ENCODE measurements at places on chromosomes 3 and 15.

- DNase-seq, result no peak
Measured at GRCh38 chr15:98853617-98854420, 153.8 kb downstream of the PGPEP1L start.

GRCh38 chr15:67696087-67696486 is 129.2 kb upstream of the SKOR1 start:
- no peak for DNase-seq

GRCh38 chr15:58462547-58462946 is 30.8 kb downstream of the LIPC start:
- no peak for DNase-seq

DNA sequence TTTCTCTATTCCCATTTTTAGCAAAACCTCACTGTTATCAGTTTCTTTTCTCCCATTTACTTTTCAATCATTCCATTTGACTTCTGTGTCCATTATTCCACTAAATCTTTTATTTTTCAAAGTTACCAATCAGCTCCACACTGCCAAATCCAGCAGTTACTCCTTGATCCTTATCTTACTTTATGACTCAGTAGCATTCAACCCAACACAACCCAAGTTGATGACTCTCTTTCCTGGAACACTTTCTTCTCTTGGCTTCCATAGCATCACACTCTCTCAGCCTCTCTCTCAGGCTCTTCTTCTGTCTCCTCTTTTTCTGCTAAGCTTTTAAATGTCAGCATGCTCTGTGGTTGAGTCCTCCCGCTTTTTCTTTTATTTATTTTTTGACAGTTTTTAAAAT is 36.3 kb downstream of the RASGRP1 start:
- DNase-seq, result no peak

- no peak for DNase-seq
Measured at GRCh38 chr15:64930778-64931371, 19.2 kb downstream of the ANKDD1A start.

DNA sequence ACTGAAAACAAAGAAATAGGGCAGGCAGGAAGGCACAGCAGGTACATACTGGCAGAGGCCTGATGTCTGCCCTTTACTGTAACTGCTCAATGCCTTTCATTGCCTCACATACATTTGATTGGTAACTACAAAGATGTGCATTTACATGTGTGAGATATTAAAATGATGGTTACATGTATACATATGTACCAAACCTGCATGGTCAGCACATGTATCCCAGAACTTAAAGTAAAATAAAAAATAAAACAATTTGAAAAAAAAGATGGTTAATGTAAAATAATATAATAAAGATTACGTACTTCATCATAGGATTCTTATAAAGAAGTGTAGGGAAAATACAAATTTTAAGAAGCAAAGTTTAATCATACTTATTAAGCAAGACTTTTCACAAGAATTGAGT is 15.1 kb downstream of the SSR3 start:
- DNase-seq, result no peak

- DNase-seq, result no peak
Measured at GRCh38 chr3:187041362-187042307, 97.7 kb downstream of the RPL39L start.

- no peak for DNase-seq
Measured at GRCh38 chr3:81951636-81952035, 190.2 kb upstream of the GBE1 start.

DNA sequence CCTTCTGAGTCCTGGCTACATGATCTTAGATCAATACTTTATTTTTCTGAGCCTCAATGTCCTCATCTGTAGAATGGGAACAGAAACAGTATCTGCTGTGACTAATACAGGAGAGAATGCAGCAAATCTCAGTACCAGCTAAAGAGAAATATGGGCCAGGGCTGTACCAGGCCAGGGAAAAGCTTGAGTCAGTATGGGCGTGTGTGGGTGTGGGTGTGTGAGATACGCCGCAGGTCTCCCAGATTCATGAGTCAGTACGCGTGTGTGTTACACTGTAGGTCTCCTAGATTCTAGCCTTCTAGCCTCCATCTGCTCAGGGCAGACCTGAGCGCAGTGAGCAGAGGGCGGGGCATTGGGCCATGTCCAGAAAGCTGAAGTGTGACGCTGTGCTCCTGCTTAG is 15.2 kb downstream of the GNAI2 start:
- no peak for DNase-seq

DNA sequence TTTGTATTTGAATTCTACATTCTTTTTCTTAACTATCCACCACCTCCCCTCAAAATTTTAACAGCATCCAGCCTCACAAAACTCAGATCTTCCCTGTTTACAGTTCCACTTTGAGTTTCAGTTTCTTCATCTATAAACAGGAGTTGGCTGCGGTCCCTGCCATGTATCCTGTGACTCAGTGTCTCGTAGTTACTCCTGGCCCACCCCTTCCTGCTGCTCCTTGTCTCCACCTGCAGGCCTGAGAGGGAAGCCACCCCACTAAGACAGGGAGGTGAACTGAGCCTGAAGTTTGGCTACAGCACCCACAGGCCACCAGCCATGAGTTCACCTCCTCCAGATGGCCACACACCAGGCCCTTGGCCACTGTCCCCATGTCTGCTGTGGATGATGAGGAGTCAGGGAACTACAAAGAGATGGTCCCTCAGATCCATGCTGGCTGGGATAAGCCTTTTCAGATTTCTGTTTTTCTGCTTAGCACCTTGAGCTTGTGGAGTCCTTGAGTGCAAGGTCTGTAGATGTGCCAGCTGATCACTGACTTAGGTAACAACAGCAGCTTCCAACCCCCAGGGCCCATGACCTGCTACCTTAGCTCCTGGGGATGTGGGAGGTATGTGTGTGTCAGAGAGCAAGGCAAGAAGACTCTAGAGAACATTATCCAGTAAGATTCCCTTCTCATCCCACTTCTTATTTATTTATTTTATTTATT is 37.5 kb downstream of the CD86 start:
- DNase-seq, result no peak

- DNase-seq, result no peak
Measured at GRCh38 chr3:29241855-29242254, 39.0 kb upstream of the RBMS3 start.

DNA sequence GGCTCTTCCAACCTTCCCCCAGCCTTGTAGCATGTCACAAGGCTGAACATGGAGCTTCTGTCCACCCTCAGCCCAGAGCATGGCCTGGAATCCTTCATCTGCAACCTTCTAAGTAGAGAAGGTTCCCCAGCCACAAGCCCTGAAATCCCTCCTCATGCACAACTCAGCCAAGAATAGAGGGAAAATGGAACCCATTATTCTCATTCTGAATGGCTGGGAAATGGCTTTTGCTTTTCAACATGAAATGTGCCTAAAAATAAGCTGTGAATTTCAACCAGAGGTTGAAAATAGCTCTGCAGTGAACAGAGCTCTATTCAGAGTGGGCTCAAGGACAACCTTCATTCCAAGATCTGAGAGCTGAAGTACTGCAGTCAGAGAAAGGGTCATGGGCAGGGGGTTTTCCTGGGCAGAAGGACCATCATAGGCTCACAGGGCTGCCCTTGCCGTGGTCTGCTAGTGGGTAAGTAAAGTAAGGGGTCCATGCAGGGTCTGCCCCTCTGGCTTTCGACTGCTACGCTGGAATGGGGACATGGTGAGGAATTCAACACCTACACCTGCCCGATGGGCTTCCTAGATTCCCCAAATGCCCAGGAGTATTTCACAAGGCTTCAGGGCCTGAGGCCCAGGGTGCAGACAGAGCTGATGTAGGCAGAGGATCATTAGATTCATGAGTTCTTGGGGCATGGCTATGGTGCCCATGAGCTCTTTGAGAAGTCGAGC is 35.9 kb downstream of the POC1A start:
- DNase-seq, result peak; percentile 73

GRCh38 chr3:144989807-144990206 is 1018.2 kb downstream of the DIPK2A start:
- no peak for DNase-seq

- peak; percentile 57 for DNase-seq
Measured at GRCh38 chr3:18900994-18901393, 247.3 kb upstream of the KCNH8 start.

GRCh38 chr3:124559846-124560574 is 170.2 kb upstream of the UMPS start:
- peak; percentile 65 for DNase-seq

- no peak for DNase-seq
Measured at GRCh38 chr3:195916291-195916690, 7.9 kb upstream of the TNK2 start.

DNA sequence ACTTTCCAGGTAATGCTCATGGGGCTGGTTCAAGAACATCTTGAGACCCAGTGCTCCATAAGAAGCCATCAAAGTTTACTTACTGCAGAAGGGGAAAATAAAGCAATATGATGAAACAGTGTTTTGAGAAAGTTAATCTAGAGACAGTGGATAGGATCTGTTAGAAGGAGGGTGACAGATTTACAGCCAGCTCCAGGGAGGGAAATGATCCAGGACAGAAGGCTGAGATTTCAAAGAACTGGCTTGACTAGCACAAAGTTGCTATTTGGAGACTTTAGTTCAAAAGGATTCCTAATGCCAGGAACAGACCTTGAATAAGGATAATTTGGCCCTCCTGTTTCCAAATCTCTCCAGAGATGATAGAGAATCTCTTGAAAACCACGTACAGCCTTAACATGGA is 166.5 kb upstream of the NECTIN3 start:
- DNase-seq, result no peak

DNA sequence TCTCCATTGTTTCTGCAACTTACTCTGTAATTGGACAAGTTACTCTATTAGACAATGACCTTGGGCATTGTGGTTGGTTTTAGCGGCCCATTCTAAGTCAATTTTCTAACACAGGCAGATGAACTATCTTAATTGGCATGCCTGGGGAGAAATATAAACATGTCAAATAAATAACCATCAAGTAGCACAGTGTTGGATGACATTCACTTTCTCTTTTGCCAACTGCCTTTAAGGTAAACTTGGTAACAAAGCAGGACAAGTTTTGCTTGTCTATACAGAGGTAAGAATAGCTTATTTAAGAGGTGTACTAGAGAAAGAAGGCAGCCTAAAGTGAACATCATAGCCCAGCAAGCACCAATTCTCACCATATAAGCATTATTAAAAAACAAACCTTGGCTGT is 599.6 kb downstream of the GBE1 start:
- DNase-seq, result no peak

GRCh38 chr15:45773149-45773548 is 138.3 kb downstream of the SQOR start:
- no peak for DNase-seq

DNA sequence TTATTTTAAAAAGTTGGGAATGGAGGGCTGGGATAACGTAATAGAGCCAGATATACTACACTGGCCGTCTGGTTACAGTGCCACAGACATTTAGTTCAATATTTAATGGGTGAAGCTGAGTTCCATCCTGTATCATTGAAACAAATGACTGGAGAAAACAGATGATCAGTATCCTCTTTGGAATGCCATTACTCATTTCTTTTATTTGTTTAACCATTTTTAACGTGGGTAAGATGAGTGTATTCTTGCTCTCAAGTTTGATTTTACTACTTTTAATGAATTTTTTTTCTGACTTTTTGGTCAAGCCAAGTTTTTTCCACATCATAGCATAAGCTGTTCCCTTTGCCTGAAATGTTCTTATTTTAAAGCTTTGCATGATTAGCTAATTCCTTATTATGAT is 53.9 kb upstream of the GRM7 start:
- DNase-seq, result no peak

DNA sequence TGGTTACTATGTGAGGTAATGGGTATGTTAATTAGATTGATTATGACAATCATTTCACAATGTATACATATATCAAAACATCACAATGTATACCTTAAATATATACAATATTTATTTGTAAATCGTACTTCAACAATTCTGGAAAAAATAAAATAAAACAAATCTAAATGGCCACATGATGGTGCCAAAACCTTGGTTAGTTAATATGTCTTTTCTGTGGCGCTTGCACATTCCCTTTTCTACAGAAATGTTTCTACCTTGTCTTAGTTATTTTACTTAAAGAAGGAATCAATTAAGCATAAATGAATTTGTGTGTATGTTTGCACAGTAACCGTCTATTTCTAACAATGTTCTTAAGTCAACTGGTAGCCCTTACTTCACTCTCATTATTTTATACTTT is 53.4 kb downstream of the OXSM start:
- DNase-seq, result no peak

GRCh38 chr3:55823001-55823400 is 335.9 kb upstream of the WNT5A start:
- DNase-seq, result no peak

DNA sequence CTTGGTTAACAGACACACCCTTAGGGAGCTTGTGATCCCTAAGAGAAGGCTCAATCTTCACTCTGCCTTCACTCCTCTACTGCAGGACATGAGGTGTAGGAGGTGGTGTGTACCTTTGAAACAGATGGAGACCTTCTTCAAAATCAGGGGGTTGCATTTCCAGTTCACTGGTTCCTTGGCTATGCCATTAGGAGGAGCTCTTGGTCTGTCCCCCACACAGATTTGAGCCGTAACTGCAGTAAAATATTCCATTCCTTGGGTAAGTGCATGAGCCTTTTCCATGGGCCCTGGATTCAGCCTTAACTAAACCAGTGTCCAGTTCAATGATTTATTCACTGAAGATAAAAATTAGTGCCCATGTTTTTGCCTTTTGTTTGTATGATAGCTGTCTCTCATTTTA is 144.6 kb downstream of the MCTP2 start:
- no peak for DNase-seq

DNA sequence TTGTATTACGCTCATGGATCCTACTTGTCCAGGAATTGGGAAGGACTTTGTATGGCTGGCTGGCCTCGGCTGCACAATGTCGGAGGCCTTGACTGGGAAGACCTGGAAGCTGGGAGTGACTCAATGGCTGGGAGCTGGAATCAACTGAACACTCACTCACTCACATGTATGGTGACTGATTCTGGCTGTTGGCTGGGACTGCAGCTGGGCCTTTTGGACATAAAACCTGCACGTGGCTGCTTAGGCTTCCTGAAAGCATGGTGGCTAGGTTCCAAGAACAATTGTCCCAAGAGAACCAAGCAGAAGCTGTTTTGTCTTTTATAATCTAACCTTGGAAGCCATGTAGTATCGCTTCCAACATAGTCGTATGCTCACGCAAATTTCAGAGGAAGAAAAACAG is 38.0 kb upstream of the CMTM8 start:
- DNase-seq, result no peak

DNA sequence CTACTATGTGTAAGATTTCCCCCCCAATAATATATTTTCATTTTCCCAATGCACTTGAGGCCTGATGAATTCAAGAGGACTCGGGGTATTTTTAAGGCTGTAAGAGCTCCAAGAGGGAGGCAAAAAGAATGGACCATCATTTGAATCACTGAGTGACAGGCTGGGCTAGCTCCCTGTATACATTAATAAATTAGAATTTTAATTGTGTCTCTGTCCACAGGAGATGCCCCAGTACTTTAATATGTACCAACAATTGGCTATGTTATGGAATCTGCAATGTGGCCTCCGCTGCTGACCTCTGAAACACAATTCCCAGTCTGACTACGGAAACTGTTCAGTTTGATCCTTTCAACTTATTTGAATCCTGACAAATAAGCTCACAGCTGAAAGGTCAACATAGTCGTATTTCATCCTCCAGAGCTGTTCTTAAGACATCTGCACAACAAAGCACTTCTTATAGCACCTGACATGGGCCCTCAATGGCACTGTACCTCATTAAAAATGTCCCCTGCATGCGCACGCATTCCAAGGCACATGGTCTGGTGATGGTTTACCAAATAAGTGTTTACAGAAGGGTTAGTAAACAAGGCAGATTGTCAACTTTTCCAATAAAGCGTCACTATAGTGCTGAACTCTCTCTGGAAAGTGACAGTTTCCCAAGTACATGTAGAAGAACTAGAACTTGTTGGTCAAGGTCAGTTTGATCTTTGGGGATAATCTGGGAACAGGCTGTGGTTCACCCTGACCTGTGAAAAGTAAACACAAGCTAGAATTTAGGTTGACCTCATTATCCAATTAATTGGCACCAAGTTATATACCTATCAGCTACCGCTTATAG is 472.9 kb downstream of the FOXP1 start:
- DNase-seq, result no peak

Measured in foreskin melanocyte (primary cell).